ENCODE measurements at places on chromosomes 2 and 18.

DNA sequence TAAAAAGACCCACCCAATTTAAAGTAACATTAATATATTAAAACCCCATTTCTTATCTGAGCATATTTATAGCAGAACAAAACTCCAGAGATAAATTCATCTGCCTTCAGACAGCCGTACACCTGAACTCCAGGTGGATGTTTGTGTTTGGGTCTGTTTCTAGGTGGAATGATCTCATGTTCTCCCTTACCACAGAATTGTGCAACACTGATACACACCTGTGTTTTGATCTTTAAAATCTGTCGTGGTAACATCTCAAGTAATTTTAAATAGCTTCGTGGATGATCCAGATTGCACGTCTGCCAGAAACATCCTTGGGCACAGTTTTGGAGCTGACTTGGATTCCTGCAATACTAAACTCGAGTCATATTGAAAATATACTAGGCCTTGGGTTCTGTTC lies 207.5 kb upstream of the FOSL2 start:
- no peak for DNase-seq

DNA sequence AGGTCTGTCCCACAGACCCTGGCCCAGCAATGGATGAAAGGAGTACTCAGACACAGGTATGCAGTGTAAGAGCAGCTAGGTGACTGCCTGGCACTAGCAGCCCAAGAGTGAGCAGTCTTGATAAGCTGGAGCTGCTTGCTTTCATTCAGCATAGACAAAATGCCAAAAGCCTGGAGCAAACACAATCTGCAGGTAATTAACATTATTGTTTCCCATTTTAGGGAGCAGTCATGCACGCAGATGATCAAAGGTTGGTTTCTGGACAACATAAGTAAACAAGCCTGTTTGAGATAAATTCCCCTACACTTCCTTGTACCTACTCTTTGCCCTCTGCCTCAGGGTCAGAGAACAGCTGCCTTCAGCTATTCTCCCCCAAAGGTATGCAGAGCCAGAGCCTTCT lies 73.7 kb upstream of the MSTN start:
- DNase-seq: no peak

GRCh38 chr2:42693013-42693615 lies 70.8 kb downstream of the OXER1 start:
- peak; percentile 7 for DNase-seq

DNA sequence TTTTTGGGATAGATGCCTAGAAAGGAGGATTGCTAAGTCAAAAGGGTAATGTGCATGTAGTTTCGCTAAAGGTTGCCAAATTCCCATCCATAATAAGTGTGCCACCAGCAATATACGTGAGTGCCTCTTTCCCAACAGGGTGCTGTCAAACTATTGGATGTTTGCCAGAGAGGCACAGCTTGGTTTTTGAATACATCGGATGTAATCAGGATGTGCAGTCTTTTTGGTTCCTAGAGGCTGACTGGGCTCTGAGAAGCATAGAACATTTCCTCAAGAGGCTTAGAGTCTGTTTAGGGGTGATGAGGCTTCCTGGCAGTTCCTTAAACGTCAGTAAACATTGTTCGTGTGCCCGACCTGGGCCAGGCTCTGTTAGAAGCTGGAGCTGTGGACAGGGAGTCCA lies 28.0 kb downstream of the AGAP1 start:
- DNase-seq: no peak

DNA sequence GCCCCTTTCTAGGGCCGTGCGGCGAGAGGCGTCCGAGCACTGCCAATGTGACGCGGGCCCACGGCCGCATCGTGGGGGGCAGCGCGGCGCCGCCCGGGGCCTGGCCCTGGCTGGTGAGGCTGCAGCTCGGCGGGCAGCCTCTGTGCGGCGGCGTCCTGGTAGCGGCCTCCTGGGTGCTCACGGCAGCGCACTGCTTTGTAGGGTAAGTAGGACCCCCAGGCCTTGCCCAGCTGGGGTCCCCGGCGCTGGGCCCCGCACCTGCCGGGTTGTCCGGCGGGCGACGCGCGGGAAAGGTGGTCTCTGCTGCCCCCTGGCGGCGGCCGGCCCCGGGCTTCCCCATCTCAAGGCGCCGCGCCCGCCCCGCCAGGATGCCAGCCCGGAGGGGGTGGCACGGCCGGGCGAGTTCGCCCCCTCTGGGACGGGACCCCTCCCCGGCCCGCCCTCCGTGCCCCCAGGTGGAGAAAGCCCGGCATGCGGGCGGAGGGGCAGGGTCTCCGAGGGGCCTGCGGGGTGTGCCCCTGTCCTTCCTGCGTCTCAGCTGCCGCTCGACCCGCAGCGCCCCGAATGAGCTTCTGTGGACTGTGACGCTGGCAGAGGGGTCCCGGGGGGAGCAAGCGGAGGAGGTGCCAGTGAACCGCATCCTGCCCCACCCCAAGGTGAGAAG lies 1.9 kb downstream of the PRSS56 start:
- peak; percentile 25 for DNase-seq

- DNase-seq: peak; percentile 75
Measured at GRCh38 chr18:3923750-3924149, 473.8 kb downstream of the TGIF1 start.

DNA sequence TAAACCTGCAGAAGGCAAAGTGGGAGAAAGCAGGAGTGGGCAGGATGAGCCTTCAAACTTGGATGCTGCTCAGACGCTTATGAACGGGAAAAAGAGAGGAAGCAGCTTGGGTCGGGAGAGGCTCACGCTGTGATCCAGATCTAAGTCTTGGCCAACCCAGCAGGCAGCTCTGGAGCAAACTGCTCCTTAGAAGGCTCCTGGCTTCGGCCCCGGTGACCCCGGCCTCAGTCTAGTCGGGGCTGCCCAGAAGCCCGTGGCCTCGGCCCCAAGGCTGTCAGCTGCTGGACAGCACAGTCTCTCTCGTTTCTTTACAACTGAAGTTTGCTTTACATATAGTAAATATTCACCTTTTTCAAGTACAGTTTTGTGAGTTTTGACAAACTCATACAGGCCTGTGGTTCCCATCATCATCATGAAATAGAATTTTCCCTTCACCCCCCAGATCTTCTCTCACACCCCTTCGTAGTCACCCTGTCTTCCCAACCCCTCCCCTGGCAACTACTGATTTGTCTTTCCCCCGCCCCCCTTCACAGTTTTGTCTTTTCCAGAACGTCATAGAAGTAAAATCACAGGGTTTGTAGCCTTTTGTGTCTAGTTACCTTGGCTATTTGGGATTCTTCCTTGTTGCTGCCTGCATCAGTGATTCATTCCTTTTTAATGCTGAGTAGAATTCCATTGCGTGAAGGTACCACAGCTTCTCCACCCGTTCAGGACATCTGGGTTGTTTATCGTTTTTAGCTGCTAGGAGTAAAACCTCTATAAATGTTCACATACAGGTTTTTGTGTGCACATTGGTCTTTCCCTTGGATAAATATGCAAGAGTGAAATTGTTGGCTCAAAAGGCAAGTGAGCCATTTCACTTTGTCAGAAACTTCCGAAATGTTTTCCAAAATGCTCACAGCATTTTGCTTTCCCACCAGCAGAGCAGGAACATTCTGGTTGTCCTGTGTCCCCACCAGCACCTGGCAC lies 35.1 kb downstream of the MYO7B start:
- DNase-seq: peak; percentile 46

Measured in EH (cell line).